CD4-positive, alpha-beta T cell treated with Interleukin-1 beta for 1 hour (primary cell): ENCODE measurements at places on chromosomes 16 and 17.

GRCh38 chr17:78645421-78646295 is 68.5 kb upstream of the DNAH17 start:
- peak; percentile 88 for DNase-seq

DNA sequence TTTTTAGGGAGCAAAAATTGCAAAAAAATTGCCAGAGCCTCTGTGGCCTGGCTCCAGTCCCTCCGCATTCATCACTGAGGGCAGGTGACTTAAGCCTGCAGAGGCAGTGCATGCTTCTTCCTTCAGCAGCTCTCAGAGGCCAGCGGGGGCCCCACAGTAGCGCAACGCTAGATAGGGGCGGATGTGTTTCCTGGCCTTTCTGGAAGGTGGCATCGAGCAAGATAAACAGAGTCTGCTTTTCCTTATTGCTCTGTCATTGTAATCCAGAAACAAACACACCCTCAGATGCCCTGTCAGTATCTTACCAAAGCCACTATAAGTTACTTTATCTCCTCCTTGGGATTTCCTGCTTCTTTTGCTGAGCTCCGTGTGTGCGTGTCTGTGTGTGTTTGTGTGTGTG is 75.5 kb upstream of the IRX6 start:
- no peak for DNase-seq

- DNase-seq, result peak; percentile 26
Measured at GRCh38 chr16:72848759-72849664, 198.9 kb downstream of the ZFHX3 start.

GRCh38 chr16:24755201-24755874 is 25.9 kb downstream of the TNRC6A start:
- no peak for DNase-seq

DNA sequence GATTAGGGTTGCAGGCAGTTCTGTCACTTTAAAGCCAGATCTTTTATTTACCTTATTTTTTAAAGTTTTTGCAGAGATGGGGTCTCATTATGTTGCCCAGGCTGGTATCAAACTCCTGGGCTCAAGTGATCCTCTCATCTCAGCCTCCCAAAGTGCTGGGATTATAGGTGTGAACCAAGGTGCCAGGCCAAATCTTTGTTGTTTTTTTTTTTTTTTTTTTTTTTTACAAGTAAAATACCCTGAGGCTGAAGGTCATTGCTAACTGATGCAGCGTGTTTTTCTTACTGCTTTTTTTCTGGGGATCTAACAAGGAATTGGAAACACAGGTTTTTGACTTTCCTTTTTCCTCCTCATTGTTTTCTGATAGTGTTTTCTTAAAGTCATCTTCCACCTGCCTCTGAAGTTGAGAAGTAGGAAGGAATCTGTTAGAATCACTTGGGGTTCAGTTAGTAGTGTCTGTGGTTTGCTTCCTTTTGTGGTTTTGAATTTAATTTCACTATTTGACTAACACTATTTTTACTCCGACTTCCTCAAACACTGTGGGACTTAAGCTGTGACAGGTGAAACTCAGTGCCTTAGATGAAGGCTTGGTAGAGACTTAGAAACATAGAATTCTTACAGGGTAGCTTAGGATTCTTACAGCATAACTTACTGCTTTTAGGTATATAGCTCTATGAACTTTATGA is 22.2 kb downstream of the CLTC start:
- DNase-seq, result peak; percentile 25
